ENCODE measurements at places on chromosomes 11 and 22. TPM values are rescaled to one million over a fixed set of nuclear protein-coding genes. Genes with fewer than 3 reads are reported as not detected.

GRCh38 chr11:81870066-81870412 lies 863.6 kb downstream of the FAM181B start:
- peak; percentile 20 for ATAC-seq

RNF215 gene
- total RNA-seq = 4.8 TPM

DNA sequence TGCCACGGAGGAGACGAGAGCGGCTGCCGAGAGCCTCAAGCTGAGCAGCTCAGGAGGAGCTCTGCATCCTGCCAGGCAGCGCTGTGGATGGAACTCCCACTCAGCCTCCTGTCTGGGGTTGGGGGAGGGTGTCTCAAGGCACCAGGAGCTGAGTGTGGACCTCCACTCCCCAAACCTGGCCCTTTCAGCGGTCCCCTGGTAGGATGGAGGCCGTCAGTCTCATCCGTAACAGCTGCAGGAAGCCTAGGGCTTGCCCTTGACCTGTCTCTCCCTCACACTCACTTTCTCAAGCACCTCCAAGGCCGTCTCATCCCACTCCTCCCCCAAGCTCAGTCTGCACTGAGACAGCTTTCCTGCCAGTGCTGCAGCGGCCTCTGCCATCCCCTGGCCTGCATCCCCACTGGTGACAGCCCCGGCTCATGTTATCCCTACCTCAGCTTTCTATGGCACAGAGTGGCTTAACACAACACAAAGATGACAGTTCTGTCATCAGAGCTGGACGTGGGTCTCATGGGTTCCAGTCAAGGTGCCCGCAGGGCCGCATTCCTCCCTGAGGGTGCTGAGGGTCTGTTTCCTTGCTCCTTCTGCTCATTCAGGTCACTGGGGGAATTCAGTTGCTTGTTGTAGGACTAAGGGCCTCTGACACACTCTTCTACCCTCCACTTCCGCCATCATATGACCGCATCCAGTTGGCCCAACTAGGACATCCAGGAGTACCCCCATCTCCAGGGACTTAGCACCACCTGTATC lies 341.9 kb upstream of the B3GAT1 start:
- ATAC-seq = no peak

DNA sequence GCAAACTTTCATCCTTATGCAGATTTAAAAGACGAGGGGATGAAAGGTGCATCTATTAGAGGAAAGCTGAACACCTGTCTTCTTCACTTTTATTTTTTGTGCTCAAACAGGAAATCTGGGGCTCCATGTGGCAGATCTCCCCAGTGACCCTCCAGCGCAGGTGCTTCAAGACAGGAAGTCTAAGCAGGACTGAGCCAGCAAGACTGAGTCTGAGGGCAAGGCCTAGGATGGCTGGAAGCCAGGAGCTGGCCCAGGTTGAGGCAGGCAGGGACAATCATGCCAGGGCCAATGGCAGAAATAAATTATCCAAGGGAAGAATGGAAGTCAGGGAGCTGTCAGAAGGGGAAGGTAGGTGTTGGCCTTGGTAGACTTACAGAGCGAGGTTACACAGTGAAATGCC lies 101.1 kb upstream of the SPON1 start:
- peak; percentile 69 for ATAC-seq

- peak; percentile 7 for ATAC-seq
Observed at GRCh38 chr11:8910649-8911026, 351 bp upstream of the AKIP1 start.

MRGPRX4 gene
- not detected for total RNA-seq

DNA sequence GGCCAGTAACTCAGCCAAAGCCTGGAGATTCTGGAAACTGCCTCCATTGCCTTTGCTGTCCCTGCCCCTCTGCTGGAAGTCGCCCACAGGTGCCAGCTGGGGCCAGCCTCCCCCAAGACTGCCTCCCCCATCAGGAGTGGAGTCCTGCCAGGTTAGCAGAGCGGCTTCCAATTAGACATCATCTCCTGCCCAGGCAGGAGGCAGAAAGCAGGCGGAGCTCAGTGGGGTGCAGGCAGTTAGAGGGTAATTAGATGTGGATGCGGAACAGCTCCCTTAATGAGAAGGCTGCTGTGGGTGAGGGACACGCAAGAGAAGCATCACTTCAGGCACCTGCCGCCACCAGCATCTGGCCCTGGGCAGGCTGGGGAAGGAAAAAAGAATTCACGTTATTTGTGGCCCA lies 90.9 kb upstream of the TP53I11 start:
- ATAC-seq = no peak

UCP3 gene
- total RNA-seq = 0.28 TPM

BTG4 gene
- not detected for total RNA-seq

- peak; percentile 9 for ATAC-seq
Observed at GRCh38 chr22:37162221-37163095, 12.7 kb upstream of the IL2RB start.

DNA sequence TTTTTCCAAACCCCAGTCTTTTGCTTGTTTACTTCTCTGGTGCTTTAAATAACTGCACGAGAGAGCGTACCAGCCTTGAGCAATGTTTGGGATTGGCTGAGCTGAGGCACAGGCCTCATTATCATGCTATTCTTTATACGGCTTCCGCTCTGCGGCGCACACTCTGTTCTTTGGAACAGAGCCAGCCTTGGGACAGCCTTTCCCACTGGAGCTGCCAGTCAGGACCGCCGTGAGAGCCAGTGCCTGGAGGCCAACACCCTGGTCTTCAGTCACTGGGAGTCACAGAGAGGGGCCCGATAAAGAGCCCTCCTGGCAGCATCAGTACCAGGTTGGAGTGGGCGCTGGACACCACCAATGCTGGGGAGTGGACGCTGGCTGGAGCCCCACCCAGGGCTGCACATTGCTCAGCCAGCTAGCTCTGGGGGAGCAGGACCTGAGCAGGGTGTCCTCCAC lies 125.6 kb downstream of the BCR start:
- peak; percentile 52 for ATAC-seq

PGGHG gene
- 2.4 TPM for total RNA-seq

- no peak for ATAC-seq
Observed at GRCh38 chr22:48025096-48025495, 1262.6 kb downstream of the TBC1D22A start.

- no peak for ATAC-seq
Observed at GRCh38 chr11:931385-931784, 5.7 kb downstream of the AP2A2 start.

GRCh38 chr11:119778391-119779194 lies 49.6 kb upstream of the NECTIN1 start:
- no peak for ATAC-seq
